ENCODE measurements at places on chromosomes 2 and 18. TPM values are rescaled to one million over a fixed set of nuclear protein-coding genes. Genes with fewer than 3 reads are reported as not detected.

Gene ERMN
- 14.4 TPM for total RNA-seq

Gene ANO7
- 1.1 TPM for total RNA-seq

Gene CFAP53
- 0.24 TPM for total RNA-seq

Gene DCC
- total RNA-seq, result not detected

Gene MYO5B
- total RNA-seq, result not detected

Gene TGFA
- total RNA-seq, result 13.3 TPM

Gene ZC3H6
- total RNA-seq, result 17.3 TPM

Gene UGT1A10
- total RNA-seq, result not detected

GRCh38 chr2:20348542-20348941 is 2.1 kb downstream of the PUM2 start:
- peak; percentile 32 for DNase-seq

DNA sequence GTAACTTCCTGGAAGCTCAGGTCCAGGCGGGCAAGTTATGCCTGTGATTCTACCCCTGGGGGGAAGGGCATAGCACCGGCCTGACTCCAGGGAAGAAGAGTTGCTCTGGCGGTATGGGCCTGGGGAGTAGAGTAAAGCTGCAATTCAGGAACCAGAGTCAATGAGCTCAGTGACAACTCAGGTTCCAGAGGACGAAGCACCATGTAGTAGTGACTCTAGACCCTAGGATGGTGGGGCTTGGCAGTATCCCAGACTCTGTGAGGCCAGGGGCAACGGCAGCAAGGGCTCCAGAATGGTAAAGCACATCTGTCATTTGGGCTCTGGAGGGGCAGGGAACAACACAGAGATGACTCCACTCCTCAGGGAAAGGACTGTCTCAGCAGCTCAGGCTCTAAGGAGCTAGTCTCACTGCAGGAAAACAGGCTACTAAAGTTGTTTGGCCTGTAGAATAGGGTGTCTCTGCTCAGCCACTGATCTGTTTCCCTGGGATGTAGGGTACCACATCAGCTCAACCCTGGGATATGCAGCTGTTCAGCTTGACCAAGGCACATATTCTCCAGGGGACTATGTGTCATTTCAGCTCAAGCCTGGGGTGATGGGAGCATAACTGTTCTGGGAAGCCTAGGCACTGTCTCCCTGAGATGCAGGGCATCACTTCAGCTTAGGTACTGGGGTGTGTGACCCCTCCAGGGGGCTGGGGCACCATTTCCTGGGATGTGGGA is 36.2 kb upstream of the RHOB start:
- no peak for DNase-seq

GRCh38 chr2:176493226-176493825 is 224.1 kb downstream of the MTX2 start:
- DNase-seq, result no peak

GRCh38 chr18:12621742-12622306 is 36.1 kb downstream of the SPIRE1 start:
- no peak for DNase-seq

DNA sequence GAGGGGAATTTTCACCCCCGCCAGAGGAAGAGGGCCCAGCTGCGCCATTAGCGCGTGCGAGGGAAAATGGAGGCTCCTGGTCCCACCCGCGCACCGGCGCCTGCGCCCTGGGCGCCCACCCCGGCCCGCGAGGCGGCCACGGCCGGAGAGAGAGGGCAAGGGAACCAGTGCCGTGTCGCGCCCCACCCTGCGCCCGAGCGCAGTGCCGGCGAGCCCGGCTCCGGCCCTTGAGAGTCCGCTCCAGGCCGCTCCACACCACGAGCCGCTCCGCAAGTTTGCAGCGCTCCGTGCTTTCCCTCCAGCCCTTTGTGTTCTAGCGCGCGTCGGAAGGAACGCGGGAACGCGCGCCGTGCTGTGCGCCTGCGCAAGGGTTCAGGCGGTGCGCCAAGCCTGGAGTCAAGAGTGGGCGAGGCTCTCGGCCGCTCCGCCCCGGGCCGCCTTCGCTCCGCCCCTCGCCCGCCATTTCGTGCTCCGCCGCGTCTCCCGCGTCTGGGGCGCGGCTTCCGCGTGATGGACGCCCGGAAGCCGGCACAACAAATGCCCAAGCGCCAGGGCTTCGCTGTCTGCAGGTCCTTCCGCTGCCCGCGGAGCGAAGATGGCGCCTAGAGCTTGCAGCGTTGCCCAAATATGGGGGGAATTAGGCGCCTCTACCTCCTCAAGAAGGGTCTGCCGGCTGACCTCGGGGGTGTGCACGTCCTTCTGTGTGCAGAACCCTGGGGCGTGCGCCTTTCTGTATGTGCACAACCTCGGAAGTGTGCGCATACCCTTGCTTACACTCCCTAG is 46.1 kb upstream of the PTMA start:
- peak; percentile 99 for DNase-seq

- DNase-seq, result no peak
Observed at GRCh38 chr2:119449521-119449920, 17.9 kb downstream of the TMEM37 start.

GRCh38 chr2:206873423-206873822 is 65.9 kb upstream of the CPO start:
- no peak for DNase-seq

- no peak for DNase-seq
Observed at GRCh38 chr18:48342581-48342980, 66.6 kb downstream of the ZBTB7C start.

DNA sequence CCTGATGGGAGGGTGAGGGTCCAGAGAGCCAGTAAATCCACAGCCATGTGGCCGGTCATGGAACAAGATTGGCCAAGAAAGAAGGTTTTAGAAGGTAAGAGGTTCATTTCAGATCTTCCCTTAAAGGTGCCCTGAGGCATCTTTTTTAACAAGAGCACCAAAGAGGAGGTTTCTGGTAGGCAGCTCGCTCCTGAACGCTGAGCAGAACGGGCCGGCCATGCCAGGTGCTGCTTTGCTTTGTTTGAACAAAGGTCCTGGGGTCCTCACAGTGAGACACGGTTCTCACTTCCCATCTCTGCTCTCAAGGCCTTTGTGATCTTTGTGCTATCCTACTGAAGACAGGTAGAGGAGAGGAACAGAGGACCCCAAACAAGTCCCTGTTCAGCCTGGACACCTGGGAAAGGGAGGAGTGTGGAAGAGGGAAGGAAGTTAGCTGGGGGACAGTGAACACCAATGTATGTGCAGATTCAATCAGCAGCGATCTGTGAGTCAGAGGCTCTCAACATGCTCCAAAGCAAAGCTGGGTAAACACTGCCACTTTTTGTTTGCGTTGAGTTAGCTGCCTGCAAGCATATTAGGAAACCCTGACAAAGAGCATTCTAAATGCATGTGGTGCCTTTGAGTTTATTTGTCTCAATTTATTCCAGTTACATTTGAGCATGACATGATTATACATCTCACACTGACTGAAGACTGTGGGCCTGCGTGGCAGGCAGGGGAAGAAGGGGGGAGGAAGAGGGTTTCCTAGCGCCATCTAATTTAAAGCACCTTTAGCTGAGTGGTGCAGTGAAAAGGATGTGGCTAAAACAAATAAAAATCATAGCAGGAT is 102.4 kb downstream of the ASB1 start:
- no peak for DNase-seq

- peak; percentile 62 for DNase-seq
Observed at GRCh38 chr2:225008935-225009334, 33.3 kb downstream of the DOCK10 start.

DNA sequence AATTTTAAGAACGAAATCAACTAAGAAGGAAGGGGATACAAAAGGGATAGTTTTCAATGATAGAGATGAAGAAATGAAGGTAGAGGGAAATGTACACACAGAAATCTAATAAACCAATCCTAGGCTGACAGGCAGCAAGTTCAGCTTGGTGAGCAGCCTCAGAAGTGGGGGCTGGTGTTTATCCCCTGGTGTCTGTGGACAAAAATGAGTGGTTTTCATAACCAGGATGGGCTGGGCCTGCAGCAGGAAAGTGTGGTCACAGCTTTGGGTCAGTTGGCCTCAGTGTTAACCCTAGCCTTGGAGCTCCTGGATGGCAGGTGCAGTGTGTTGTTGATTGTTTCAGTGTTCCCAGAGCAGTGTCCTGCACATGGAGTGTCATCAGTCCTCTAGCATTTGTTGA is 14.3 kb downstream of the IL18R1 start:
- no peak for DNase-seq

- no peak for DNase-seq
Observed at GRCh38 chr2:42867093-42868065, 75.0 kb upstream of the HAAO start.

GRCh38 chr2:153105829-153106578 is 372.6 kb downstream of the RPRM start:
- DNase-seq, result no peak

- no peak for DNase-seq
Observed at GRCh38 chr2:236525411-236525997, 44.1 kb upstream of the ACKR3 start.

- DNase-seq, result no peak
Observed at GRCh38 chr2:240953426-240954410, 44.7 kb upstream of the SNED1 start.

DNA sequence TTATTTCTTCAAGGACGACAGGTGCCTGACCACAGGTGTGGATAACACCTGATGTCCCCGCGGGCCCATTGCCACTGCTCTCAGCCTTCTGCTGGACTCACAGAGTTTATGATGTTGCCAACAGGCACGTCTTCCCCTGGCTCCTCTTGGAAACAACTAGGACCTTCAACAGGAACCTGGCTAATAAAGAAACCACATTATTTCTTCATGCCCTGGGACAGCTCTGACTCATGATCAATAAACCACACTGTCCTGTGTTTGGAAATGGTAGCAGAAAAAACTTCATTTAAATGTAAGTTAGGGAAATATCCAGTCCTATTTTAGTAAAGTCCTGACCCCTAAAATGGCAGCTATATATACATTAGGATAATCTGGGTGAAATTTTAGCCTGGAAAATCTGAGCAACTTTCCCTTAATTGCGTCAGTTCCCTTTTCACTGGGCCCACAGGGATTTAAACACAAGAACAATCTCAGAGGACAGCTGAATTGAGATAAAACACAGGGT is 158.9 kb downstream of the VAPA start:
- no peak for DNase-seq

- DNase-seq, result no peak
Observed at GRCh38 chr2:112255875-112256274, 1.0 kb upstream of the ZC3H8 start.

DNA sequence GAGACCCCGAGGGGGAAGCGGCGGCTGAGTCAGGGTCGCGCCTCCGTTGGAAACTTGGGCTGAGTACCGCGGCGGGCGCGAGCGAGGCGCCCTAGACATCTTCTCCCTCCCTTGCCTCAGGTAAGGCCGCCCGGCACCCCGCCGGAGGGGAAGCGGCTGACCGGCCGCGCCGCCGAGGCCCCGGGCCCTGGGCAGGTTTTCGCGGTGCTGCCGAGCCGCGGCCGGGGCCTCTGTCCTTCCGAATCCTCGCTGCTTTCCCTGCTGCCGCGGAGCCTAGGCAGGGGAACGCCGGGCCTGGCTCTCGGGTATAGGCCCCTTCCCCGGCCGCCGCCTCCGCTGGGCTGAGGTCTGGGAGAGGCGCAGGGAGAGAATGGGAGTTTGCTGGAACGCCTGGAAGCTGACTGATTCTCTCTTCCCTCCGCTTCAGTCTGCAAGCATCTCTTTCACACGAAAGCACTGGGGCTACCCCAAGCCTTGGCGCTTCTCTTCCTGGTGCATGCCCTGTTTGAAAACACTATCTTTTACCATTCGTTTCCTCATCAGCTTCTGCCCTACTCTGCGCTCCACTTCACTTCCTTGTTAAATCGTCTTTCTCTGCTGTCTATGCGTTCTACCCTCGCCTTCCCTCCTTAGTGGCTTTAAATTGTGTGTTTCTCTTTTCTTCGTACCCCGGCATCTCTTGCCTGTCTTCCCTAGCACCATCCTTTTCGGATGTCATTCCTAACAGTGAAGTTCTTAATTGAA is 652 bp downstream of the PPM1B start:
- peak; percentile 48 for DNase-seq

- no peak for DNase-seq
Observed at GRCh38 chr2:142347751-142348150, 216.9 kb upstream of the LRP1B start.

DNA sequence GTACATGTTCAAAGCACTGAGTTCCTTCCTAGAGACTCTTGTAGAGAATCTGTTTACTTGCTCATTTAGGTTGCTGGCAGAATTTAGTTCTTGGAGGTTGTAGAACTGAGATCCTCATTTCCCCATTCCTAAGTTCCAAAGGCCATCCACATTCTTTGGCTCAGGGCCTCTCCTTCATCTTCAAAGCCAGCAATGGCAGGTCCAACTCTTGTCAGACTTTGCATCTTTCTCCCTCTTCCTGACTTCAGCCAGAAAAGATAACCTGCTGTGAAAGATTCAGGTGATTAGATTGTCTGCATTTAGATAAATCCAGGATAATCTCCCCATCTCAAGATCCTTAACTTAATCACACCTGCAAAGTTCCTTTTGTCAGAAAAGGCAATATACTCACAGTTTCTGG is 51.1 kb downstream of the SOCS6 start:
- DNase-seq, result no peak

DNA sequence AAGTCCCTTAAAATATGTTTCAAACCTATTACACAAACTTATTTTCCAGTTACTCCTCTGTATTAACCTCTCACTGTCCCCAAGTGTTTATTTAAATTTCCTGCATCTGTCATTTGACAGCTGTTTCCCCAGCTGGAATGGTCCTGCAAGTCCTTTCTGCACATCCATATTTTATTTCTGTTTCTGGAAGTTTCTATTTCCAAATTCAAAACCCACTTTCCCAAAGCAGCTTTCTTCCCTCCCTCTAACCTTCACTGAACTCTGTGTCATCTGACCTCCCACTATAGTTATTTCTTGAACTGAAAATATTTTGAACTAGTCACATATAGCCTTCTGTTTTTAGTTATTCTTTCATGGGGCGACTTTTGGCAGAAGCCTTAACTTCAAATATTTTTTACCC is 459.4 kb upstream of the MC4R start:
- DNase-seq, result no peak

DNA sequence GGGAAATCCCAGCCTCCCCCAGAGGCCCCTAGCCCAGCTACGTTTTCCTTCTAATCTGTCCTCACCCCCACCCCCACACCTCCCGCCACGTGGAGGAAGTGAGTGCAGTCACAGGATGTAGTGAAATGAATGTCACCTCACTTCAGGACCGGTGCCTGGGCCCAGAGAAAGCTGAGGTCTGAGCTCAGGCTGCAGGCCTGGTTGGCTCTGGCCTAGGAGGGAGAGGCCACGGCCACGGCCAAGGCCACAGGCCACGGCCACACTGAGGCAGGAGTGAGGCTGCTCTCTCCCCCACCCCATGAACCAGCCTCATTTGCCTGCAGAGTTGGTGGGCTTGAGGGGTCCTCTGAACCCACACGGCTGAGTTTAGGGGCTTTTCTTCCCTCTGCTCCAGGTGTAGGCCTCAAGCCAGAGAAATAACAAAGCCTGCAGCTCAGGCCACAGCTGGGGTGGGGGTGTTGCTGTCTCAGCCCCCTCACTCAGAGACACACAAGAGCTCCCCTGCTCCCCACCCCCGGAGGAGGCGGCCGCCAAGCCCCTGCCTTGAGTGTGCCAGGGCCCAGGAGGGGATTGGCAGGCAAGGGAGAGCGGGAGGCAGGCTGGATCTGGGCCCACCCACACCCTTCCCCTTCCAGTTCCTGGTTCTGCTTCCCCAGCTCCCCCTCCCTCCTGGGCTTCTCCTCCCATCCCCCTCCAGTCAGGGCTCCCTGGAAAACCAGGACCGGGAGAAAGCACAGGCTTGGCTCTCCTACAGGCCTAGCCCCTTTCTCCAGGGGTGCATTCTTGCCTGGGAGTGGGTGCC is 27.0 kb downstream of the DNMT3A start:
- DNase-seq, result peak; percentile 39

All from natural killer cell (primary cell).